ENCODE measurements at places on chromosomes 3 and 15.

DNA sequence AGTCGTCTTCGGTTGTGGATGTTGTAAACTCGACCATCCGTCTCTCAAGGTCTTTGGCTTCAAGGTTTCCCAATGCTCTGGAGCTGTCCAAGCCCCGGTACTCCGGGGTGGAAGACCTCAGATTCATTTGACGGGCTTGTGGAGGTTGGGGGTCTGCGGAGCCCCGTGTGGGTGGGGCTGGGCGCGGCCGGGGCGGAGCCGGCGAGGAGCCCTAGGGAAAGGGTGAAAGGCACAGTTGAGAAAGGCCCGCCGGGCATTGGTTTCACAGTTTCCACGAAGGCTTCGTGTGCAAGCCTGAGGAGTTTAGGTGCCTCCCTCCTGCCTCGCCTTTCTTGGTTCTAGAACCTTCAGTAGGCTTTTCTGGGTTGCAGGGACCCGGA lies 360 bp upstream of the MGA start:
- DNase-seq, result no peak

DNA sequence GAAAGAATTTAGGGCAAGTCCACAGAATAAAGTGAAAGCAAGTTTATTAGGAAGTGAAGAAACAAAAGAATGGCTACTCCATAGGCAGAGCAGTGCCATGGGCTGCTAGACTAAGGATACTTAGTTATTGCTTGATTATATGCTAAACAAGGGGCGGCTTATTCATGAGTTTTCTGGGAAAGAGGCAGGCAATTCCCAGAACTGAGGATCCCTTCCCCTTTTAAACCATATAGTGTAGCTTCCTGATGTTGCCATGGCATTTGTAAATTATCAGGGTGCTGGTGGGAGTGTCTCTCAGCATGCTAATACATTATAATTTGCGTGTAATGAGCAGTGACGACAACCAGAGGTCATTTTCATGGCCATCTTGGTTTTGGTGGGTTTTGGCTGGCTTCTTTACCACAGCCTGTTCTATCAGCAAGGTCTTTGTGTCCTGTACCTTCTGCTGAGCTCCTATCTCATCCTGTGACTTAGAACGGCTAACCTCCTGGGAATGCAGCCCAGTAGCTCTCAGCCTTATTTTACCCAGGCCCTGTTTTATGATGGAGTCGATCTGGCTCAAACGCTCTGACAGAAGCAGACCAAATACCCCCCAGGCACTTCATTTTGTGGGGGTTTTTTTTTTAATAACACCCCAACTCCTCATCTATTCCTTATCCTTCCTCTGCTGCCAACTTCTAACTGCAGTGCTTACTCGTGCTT lies 103.0 kb upstream of the RARB start:
- DNase-seq, result no peak

- no peak for DNase-seq
Observed at GRCh38 chr3:62134061-62134496, 239.3 kb downstream of the FEZF2 start.

GRCh38 chr3:32403663-32404062 lies 12.0 kb downstream of the CMTM7 start:
- no peak for DNase-seq

GRCh38 chr15:63630036-63630751 lies 33.0 kb downstream of the FBXL22 start:
- no peak for DNase-seq

- no peak for DNase-seq
Observed at GRCh38 chr3:18127174-18127858, 297.8 kb downstream of the SATB1 start.

- DNase-seq, result no peak
Observed at GRCh38 chr3:193863657-193864357, 270.8 kb downstream of the OPA1 start.

GRCh38 chr3:4729061-4729973 lies 236.2 kb downstream of the ITPR1 start:
- no peak for DNase-seq

DNA sequence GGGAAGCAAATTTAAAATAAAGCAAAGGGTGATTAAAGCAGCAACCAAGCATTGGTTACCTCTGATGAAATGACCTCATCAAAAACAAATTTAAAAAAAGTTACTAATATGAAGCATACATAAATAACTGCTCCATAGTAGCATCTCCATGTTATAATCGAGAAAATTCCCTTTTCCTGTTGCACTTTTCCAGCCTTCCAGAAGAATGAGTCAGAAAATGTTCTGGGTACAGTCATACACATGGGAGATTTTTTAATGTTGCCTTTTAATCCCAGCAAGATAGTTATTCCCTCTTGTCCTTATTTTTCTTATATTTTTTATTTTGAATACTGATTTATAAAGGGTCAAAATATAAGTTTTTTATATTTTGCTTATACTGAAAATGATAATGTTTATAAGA lies 2.6 kb upstream of the TMCO5A start:
- DNase-seq, result no peak

- peak; percentile 40 for DNase-seq
Observed at GRCh38 chr15:60520013-60520824, 41.3 kb upstream of the ICE2 start.

- no peak for DNase-seq
Observed at GRCh38 chr3:130420466-130420865, 75.0 kb downstream of the COL6A5 start.
